ENCODE measurements at places on chromosomes 4 and X. TPM values are rescaled to one million over a fixed set of nuclear protein-coding genes. Genes with fewer than 3 reads are reported as not detected.

DNA sequence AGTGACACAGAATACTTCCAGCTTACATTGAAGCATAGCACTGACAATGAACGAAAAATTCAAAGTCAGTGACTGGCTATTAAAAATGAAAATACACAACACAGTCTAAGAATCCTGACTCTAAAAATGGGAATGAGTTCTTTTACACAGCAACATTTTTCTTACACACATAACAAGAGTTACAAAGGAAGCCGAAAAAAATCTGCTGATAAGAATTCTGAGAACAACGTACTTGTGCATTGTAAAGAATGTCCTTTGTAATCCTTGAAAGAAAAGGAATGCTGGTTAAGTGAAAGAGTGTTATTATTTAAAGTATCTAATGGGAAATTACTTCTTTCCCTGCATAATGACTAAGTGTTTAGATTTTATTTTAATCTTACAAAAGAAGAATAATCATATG is 199.4 kb downstream of the PRDM5 start:
- no peak for DNase-seq

DNA sequence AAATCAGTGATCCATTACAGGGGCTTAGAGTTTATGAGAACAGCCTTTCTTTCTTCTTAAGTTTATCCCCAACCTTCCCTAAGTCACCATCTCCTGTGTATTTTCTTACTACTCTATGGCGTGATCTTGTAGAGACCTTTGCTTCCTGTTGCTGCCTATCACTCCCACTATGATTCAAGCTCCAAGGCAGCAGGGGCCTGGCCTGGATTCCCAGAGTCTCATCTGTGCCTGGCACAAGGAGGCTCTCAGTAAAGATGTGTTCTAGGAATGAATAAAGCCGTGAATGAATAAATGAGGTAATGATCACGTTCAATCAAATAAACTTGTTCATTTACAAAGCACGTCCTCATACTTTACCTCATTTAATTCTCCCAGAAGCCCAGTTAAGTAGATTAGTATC is 45.4 kb downstream of the CC2D2A start:
- DNase-seq: no peak

DNA sequence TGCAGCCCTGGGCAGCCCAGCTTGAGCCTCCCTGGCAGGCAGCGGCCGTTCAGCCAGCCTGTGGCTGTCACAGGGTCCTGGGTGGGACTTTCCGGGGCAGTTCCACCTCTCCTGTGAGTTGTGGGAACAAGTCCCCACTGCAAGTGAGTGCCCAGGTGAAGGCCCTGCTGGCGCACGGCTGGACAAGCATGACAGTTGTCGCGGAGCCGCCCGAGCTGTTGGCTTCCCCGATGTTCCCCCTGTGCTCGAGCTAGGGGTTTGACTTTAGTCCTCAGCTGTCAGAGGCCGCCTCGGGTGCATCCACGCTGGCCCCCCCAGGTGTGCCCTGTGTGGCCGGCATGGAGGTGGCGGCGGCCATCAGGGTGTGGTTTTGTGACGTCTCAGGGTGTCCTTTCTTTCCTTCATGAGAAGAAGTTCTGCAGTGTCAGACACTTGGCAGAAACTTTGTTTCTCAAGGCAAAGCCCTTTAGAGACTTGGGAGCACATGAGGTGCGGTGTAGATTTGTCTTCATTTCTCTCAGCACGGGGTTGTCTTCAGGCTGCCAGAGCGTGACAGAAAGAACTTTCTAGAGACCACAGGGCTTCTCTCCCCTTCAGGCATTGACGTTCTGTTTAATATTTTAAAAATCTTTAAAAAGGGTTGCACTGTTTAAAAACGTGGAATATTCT is 69.4 kb upstream of the HGFAC start:
- no peak for DNase-seq

DNA sequence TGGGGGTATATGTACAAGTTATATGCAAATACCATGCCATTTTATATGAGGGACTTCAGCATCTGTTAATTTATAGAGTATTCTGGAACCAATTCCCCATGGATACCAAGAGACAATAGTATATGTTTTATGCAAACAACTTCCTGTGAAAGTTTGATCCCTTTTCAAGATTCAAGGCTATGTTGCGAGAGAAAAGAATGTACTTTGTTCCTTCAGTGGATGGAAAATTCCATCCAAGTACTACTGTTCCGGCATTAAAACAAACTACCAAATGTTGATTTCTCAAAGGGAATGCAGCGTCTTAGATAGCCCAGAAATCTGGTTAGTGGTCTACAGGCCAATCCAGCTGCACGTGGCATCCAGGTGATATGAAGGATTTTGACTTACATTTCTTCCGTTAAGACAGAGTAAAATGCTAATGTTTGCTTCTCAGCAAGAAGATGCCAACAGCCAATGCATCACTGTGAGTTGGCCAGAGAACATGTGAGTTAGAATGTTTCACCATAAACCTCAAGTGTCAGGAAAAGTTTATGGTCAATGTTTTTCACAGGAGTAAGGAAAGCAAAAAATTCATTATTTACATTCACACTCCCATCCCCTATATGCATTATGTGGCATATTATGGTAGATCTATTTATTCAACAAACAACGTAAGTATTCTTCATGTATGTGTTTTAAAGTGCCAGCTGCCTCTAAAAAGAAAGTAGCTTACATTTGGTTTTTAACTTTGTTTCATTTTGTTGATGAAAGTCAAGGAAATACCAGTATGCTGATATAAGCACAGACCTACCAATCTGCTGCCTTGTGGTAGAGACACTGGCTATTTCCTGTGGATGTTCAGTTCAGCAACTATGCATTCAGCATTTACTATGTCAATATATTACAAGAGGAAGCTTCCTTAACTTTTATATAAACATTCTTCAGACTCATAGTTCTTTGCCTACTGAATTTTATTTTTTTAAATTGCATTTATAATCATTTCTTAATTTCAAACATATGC is 44.4 kb downstream of the METTL14 start:
- no peak for DNase-seq

DNA sequence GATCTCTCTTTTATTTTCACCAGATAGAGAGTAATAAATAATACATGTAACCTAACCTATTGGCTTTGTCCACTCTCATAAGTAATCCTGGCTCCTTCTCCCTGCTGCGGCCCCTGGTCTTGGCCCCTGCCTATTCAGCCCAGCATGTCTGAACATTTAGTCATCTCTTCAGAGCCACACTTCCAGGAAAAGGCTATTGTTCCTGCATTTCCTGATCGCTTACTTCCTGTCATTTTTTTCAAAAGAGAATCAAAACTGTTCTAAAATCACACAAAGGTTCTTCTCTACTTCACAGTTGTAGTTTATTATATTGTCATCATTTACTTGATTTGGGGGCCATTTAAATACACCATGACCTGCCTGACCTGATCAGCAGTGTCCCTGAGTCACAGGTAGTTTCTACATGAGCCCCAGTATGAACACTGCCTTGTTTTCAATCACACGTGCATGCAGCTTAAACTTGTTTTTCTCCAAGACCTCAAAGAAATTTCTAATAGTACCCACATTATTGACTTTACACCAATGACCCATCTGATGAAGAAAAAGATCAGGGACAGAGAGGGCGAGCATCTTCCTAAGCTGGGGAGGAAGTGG is 47.4 kb upstream of the KDR start:
- no peak for DNase-seq

DNA sequence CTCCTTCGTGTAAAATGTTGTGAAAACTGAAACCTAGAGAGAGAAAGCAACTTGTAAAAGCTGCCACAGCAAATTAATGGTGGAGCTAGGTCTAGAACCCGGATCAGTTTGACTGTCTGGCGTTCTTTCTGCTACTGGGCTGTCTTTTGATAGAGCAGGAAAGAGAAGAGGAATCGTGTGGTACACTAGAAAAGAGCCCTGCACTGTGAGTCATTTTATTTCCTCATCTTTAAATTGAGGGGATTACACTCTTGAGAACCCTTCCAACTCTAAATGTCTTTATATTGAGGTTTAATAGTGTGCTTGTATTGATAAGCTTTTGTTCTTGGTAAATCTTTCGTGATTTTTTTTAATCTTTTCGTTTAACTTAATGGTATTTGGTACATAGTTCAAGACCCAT is 4.3 kb downstream of the WDR44 start:
- no peak for DNase-seq

DNA sequence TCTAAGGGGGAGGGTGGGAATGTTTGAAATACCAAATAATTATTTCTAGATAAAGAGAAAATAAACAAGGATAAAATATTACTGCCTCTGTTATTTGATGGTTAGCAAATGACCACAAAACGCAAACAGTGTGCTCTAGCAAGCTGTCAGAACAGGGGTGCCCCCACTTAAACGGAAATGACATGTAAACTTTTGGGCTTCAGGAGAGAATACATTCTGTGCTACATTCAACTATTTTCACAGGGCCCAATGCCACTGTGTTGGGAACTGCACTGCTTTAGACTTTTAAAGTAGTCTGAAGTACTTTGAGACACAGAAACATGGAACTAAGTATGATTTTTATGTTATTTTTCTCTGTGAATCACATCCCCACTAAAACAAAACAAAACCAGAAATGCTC is 14.1 kb downstream of the CD40LG start:
- no peak for DNase-seq

GRCh38 chr4:25283948-25284347 is 28.6 kb upstream of the ZCCHC4 start:
- DNase-seq: no peak

DNA sequence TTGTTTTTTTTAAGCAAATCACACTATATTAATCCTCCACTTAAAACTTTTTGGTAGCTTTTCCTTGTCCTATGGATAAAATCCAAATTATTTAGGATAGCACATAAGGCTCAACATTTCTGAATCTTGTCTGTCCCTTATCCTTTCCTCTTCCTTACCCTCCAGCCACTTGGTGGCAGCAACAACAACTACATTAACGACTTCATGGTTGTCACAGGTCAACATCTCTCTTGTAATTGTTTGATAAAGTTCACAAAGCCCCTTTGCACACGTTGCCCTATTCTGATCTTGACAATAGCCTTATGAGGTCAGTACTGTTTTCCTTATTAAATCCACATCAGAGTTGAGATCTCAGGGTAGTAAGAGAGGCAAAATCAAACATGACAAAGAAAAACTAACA is 269.0 kb upstream of the PABPC4L start:
- no peak for DNase-seq

- DNase-seq: no peak
Observed at GRCh38 chr4:59712470-59712869, 1487.7 kb upstream of the ADGRL3 start.

DNA sequence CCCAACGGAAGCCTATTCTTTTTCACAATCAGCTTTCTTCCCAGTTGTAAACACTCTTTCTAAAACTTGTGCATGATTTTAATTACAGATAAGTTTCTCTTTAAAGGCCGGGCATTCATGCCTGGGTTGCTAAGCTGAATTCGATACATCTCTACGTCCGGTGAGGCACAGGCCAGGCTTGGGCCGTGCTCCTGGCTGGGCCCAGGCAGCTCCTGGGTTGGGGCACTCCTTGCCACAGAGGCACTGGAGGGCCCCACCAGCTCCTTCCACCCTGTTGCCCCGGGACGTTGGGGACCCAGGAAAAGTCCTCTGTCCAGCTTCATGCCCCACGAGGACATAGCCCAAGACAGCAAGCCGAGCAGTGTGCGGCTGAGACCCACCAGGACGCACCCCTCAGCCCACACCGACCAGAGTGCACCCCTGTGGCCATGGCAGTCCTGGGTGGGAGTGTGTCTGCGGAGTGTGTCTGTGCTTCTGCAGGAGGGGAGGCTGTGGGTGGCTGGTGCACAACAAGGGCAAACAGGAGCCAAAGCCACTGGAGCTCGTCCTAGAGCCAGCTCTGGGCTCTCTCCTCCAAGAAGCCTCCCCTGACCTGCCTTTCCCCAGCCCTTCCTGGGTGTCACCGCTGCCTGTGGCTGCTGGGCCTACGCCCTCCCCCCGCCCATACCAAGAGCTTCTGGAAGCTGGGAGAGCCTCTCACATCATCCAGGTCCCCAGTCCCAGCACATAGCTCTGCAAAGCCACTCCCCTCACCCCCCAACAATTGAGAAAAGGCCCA is 128.0 kb upstream of the NKX1-1 start:
- DNase-seq: no peak

GRCh38 chr4:2175990-2176698 is 65.8 kb downstream of the HAUS3 start:
- DNase-seq: no peak

DNA sequence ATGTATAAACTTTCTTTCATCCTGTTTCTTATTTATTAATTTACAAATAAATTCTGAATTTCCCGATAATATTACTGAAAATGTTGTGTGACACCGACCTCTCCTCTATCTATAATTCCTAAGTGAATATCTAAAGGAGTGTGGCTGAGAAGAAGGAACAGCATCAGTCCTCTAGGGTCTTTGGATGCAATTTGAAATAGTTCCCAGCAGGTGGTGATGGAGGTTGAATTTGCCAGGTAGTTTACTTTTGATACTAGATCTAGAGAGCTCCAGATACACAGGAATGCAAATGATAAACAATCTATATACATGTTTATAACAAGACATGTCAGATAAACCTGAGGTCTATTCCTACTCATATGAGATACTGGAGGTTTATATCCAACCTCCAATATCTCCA is 305.4 kb downstream of the PCDH18 start:
- DNase-seq: no peak

- no peak for DNase-seq
Observed at GRCh38 chrX:56068274-56068758, 163.8 kb upstream of the KLF8 start.

- DNase-seq: no peak
Observed at GRCh38 chr4:15674926-15675325, 6.7 kb upstream of the FAM200B start.

- no peak for DNase-seq
Observed at GRCh38 chr4:48556268-48556667, 66.2 kb downstream of the ZAR1 start.

DNA sequence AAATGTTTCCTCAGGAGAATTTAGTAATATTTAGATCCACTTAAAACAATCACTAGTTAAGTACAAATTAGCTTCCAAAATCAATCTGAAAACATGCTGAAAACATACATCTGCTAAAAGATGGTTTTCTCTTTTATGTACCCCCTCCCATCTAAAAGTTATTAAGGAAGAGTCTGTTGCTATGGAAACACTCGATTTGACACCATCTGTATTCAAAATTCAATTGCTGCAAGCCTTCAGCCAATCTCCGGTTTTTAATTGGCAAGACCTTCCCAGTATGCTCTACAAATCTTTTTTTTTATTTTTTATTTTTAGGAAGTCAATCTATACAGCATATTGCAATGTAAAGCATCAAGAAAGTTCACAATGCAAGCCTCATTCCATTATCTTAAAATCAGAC is 639.3 kb upstream of the FTHL17 start:
- DNase-seq: no peak

Gene PABPC5
- polyA plus RNA-seq: 5.8 TPM

Gene SCML2
- polyA plus RNA-seq: 5.5 TPM

Gene TMEM156
- 1.1 TPM for polyA plus RNA-seq

Gene DUSP9
- 0.28 TPM for polyA plus RNA-seq

Gene STARD8
- polyA plus RNA-seq: 4.6 TPM

Gene COL4A5
- 10.2 TPM for polyA plus RNA-seq

Gene PRIMPOL
- 14.1 TPM for polyA plus RNA-seq

Gene SERPINA7
- polyA plus RNA-seq: not detected
